ENCODE measurements at places on chromosomes 11 and 22. TPM values are rescaled to one million over a fixed set of nuclear protein-coding genes. Genes with fewer than 3 reads are reported as not detected.

DNA sequence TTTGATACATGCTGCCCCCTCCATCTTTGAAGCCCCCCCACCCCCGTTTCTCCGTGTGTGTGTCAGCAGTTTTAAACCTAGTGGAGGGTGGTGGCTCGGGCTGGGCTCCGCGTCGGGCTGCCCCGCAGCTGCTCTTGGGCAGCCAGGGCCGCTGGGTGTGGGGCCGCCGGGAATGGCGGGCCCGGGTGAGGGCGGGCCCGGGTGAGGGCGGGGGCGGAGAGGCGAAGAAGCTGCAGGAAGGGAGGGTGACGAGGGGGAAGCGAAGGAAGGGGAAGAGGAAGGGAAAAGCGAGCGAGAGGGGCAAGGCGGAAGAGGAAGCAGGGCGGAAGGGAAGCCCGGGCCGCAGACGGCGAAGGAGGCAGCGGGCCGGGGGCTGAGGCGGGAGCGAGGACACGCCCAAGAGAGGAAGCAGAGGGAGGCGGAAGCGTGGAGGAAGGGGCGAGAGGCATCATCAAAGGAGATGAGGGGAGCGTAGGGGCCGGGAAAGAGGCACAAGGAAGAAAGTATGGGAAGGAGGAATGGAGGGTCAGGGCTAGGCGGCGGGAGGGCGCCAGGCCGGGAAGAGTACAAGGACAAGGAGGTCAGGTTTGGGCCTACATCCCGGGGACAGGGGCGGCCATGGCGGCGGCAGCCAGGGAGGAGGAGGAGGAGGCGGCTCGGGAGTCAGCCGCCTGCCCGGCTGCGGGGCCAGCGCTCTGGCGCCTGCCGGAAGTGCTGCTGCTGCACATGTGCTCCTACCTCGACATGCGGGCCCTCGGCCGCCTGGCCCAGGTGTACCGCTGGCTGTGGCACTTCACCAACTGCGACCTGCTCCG is 82.4 kb downstream of the BCR start:
- no peak for DNase-seq

DNA sequence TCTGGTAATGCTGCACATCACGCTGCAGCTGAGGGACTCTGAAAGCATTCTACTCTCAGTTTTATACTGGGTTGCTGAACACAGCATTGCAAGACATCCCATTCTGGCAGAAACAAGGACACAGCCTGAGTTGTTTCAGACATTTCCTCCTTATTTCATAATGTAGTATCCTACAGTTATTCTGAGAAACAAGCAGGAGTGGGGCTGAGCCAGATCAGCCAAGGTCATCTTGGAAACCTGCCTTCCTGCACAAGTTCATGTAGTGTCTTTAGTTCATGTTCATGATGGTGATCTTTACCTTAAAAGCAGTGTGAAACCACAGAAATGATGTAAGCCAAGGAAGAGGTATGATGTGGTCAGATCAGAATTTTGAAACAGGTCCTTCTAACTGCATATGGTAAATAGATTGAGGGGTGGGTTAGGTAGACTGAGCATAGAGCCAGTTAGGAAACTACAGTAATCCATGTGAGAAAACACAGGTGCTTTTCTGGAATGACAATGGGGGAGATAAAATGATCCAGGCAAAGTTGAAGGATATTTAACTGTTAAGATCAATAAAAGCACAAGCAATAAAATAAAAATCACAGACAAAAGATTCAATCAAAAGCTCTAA is 1686.8 kb downstream of the LRRC4C start:
- DNase-seq, result no peak

WNT7B gene
- total RNA-seq, result not detected

PTPRCAP gene
- total RNA-seq, result 23.7 TPM

BTBD18 gene
- total RNA-seq, result not detected

DNA sequence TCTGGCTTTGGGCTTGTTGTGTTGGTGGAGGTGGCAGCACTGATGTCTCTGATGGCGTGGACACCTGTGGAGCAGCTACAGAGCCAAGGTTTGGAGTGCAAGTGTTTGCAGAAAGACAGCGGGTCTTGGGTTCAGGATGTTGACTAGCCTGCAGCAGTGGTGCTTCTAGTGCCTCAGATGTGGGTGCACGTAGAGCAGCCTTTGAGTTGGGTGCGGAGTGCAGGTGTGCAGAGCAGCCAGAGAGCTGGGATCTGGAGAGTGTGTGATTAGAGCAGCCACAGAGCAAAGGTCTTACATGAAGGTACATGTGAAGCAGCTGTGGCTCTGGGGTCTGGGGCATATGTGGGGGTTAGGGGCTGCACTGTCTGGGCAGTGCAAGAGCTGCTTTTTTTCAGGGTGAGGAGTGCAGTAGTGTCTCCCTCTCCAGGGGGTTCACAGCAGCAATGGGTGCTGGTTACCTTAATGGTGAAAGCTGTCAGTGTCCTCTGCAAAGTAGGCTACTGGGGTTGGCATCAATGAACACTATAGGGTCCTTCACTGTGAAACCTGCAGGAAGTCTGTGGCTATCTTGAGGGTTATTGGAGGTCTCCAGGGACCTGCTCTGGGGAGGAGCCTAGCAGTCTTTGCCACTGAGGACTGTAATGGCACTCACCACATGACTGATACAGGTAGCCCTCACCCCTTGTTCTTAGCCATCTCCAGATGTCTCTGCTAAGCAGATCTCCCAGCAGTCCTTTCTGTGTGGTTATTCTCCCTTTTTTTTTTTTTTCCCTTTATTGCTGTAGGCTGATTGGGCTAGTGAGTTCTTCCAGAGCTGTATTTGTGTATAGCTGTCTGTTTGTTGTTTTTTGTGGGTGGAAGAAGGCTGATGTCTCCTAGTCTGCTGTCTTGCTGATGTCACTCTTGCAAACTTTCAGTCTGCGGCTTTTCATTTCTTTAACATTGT is 14.3 kb downstream of the BIRC2 start:
- DNase-seq, result no peak

GRCh38 chr11:3200388-3201111 is 18.1 kb downstream of the MRGPRG start:
- no peak for DNase-seq

- no peak for DNase-seq
Measured at GRCh38 chr11:40877981-40878380, 581.5 kb downstream of the LRRC4C start.

GRCh38 chr11:62553080-62553838 is 6.7 kb upstream of the AHNAK start:
- peak; percentile 91 for DNase-seq

GRCh38 chr22:18966748-18967147 is 30.7 kb upstream of the PRODH start:
- DNase-seq, result peak; percentile 19

DNA sequence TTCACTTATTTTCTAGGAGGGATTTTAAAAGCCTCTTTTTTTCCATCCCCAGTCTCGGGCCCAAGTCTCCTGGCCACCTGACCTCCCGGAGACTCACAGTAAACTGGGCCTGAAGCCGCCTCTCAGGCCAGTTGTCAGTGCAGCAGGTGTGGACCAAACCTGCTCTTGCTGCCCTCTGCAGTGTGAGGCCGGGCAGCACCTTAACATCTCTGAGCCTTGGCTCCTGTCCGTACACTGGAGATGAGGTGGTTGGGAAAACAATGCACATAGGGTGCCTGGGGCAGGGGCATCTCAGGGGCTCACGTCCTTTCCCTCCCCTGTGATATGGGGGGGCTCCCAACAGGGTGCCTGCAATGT is 45.1 kb downstream of the PHF21B start:
- DNase-seq, result no peak

DNA sequence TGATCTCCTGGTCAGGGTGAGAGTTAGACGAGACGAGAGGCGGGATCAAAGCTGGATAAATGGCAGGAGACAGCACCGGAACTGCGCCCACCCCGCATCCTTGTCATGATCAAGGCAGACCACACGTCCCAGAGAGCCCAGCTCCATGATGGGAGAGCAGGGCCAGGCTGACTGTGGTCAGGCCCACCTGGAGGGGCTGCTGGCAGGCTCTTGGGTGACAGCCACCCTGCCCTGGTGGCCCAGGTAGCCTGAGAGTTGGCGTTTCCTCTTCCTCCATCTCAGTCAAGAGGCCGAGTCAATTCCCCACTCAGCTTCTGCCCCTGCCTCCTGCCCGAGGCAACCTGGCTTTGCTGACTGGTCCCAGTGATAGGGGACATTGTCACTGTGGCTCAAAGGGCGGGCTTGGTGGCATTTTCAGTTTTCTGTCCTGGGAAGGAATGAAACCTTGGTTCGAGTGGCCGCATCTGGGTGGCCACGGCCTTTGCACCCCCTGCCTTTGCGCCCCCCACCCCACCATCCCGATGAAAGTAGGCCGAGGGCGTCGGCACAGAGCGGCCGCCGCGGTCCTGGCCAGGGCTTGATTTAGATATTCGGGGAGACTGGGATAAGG is 60.8 kb upstream of the PPARA start:
- DNase-seq, result peak; percentile 40

SHANK3 gene
- 36.3 TPM for total RNA-seq

- no peak for DNase-seq
Measured at GRCh38 chr11:1554981-1555712, 16.9 kb downstream of the DUSP8 start.

- DNase-seq, result no peak
Measured at GRCh38 chr11:130449996-130450769, 1.7 kb downstream of the ADAMTS15 start.

DNA sequence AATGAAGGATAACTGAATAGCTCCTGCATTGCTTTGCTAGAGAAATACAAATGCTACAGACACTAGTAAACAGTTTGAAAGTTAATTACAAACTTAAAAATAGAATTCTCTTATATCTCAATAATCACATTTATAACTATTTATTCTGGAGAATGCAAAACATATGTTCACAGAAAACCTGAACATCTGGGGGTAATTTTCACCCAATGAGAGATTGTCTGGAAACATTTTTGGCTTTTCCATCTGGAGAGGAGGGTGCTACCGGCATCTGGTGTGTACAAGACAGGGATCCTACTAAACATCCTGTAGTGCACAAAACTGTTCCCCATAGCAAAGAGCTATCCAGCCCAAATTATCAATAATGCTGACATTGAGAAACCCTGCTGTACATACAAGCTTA is 378.4 kb upstream of the CHORDC1 start:
- DNase-seq, result no peak

DNA sequence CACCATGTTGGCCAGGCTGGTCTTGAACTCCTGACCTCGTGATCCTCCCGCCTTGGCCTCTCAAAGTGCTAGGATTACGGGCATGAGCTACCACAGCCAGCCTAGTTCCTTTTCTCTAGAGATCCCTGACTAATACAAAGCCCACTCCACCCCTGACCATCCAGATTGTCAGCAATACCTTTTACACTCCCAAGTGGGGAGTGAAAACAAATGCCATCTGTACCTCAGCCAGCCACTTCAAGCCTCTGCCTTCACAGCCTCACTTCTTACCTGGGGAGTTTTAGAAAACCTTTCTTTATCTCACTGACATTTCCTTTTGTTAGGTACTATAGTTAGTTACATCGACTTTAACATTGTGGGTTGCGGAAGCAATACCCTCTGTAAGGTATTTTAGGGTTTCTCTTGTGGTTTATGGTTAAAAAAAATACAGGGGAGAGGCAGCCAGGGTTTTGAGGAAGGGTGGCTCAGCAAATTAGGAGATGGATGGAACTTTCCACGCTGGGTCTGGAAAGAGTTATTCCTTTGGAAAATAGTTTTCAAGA is 8.9 kb downstream of the TOM1 start:
- no peak for DNase-seq

DNA sequence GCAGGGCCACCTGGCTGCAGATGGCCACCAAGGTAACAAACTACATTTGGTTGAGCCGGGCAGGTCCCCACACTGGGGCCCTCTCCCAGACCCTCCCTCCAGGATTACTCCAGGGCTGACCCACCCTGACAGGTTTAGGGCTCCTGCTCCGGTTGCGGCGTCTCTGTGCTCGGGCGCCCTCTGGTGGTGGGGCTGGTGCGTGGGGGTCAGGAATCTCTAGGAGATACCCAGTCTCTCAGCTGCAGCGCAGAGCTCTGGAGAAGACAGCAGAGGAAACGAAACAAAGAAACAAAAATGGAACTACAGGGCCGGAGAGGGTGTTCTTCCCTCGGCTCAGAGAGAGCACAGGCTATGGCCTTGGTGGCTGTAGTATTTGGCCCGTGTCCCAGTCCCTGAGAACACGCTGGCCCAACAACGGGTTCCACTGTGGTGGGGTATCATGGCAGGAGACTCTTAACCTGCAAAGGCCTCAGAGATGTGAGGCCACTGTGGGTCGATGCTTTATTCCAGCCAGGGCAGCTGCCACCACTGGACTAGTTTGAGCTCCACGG is 2.4 kb downstream of the C11orf96 start:
- peak; percentile 50 for DNase-seq

DNA sequence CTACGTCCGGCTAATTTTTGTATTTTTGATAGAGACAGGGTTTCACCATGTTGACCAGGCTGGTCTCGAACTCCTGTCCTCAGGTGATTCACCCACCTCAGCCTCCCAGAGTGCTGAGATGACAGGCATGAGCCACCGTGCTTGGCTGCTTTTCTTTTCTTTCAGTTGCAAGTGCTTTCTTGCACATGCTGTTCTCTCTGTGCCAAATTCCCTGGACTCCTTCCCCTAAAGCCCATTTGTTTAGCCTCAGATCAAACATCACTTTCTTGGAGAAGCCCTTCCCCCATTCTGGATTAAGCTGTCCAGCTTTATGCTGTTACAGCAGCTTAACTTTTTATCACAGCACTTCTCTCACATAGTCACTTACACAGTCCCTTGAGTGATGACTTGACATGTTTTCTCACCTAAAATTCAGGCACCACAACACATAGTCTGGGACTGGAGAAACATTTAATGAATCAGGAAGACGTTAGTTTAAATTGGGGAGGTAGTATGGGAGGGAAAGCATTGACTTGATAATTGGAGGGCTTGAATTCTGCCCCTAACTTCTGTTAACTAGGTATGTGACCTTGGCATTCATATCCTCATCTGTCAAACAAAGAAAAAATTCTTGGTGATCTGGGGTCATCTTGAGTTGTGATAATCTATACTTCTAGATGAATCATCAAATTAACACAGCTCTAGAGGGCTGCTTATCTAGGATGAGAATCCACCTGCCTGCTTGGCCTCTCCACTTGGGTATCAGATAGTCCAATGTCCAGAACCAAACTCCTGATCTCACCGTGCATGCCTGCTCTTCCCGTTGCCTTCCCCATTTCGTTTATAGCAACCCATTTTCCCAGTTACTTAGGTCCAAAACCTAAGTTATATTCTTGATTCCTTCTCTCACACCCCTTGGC is 18.4 kb downstream of the ACO2 start:
- peak; percentile 59 for DNase-seq

- no peak for DNase-seq
Measured at GRCh38 chr22:43886231-43886630, 5.6 kb downstream of the PNPLA5 start.

OR6T1 gene
- total RNA-seq, result not detected

DNA sequence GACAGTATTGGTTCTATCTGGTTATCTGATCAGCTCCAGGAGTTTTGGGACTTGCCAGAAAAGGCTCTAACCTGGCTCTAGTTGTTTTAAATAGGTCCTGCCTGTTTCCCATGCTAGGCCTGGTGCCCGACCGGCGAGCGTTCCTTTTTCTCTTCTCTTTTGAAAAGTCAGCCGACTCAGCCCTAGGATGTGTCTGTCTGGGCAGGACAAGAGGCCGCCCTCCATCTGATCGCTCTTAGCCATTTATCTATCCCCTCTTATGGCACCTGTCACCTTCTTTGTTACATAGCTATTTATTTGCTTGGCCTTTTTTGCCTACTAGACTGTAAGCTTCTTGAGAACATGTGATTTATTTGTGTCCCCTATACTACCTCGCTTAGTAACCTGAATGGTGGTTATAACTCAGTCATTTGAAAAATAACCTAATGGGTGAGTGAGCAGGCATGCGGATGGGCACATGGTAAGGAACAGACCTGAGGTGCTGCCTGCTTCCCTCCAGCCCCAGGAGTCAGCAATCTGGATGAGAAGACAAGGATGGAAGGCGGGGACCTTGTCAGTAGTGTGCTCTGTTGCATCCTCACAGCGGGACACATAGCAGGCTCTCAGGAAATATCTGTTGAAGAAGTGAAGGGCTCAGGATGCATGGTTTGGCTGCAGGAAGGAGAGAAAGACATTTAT is 108.4 kb downstream of the ZBTB16 start:
- no peak for DNase-seq

Data from Peyer's patch (tissue), 4 donors.